ENCODE measurements at places on chromosomes 1 and 21.

DNA sequence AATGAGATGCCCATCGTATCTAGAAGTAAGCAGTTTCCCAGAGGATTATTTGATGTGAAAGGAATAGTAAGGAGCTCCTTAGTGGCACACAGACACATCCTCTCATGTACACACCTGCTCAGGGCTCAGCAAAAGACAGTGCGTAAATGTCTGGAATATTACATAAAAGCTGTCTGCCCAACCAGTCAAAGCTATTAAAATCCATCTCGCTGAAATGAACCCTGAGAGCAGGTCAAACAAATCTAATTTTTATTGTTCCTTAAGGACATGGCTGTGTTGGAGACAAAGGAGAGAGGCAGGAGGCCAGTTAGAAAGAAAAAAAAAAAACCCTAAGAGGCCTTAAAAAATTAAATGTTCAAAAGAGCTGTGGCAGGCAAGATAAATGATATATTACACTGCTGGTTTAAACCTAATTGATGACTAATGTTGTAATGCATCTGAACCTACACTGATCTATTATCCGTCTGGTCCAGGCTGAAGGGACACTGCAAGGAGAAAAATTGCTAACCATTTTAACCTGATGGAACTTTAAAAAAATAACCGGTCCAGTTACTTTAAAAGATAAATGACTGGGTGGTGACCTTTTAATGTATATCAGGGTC lies 58.5 kb upstream of the FGGY start:
- no peak for DNase-seq

GRCh38 chr1:25800703-25801377 lies 847 bp downstream of the SELENON start:
- no peak for DNase-seq

DNA sequence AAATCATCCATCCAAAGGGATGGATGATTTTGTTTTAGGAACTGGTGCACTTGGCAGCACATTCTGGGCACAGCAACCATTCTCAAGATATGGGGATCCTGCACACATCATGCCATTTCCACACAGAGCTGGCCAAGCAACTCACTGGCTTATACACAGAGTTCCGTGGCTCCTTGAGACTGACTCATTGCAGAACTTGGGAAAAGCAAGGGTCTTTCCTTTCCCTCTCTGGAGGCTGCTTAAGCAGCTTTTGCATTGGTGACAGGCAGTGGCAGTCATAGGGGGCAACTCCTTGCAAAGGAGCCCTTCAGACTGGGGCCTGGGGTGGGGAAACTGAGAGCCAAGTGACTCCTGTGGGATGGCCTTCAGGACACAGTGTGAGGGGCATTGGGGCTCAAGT lies 1.9 kb upstream of the MAD2L2 start:
- no peak for DNase-seq

GRCh38 chr1:172969611-172970010 lies 81.1 kb downstream of the TNFSF18 start:
- no peak for DNase-seq

GRCh38 chr1:29767088-29767685 lies 530.9 kb downstream of the PTPRU start:
- no peak for DNase-seq

DNA sequence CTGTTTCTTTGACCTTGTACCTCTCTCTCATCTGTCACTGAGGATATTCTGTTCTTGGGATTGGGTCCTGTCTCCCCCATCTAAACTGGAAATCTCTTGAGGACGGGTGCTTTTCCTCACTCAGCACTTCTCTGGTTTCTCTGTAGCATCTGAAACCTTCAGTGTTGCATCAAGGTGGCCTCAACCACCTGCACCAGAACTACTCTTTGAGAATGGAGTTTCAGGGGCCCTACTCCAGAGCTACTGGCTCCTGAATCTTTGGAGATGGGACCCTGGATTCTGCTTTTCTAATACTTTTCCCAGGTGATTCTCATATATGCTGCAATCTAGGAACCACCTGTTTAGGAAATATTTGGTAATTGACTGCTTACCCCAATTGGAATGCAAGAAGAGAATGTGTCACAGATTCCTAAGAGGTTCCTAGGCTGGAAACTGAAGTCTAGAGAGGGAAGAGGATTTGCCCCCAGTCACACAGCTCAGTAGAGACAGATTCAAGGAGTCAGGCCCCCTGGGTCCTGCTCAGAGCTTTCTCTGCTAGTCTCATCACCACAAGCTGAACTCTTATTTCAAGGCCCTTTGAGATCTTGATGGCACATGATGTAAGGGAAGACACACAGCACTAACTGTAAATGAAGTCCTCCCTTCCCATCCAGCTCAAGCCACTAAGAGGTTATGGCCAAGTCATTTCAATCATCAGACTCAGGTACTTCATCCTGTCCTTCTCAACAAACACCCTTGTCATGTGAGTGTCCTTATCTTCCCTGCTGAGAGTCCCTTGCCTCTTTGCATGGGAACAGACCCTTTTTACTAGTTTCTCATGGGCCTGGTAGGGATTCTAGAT lies 48.7 kb downstream of the EIF2D start:
- no peak for DNase-seq

- DNase-seq, result no peak
Observed at GRCh38 chr1:172069534-172069933, 228.2 kb downstream of the DNM3 start.

DNA sequence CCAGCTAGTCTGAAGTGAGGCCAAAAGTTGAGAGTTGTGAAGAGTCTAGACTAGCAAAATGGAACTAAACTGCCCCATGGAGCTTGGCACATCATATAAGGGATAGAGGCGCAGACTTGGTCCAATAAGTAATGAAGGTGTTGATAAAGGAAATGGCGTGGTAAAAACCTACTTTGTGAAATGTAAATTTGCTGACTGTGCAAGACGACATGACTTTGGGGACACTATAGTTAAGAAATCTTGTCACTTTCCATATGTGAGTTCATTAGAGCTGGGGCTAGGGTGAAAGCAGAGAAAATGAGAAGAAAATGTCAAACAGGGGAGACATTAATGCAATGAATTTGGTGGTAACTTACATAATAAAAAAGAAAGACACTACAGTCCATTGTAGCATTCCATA lies 50.1 kb downstream of the CLDN17 start:
- no peak for DNase-seq

- DNase-seq, result no peak
Observed at GRCh38 chr1:202018468-202019234, 8.3 kb downstream of the ELF3 start.

- no peak for DNase-seq
Observed at GRCh38 chr1:66282891-66283621, 250.9 kb upstream of the SGIP1 start.

- peak; percentile 78 for DNase-seq
Observed at GRCh38 chr1:156129687-156130577, 15.4 kb downstream of the LMNA start.

- no peak for DNase-seq
Observed at GRCh38 chr1:222087221-222087920, 345.5 kb upstream of the DUSP10 start.

DNA sequence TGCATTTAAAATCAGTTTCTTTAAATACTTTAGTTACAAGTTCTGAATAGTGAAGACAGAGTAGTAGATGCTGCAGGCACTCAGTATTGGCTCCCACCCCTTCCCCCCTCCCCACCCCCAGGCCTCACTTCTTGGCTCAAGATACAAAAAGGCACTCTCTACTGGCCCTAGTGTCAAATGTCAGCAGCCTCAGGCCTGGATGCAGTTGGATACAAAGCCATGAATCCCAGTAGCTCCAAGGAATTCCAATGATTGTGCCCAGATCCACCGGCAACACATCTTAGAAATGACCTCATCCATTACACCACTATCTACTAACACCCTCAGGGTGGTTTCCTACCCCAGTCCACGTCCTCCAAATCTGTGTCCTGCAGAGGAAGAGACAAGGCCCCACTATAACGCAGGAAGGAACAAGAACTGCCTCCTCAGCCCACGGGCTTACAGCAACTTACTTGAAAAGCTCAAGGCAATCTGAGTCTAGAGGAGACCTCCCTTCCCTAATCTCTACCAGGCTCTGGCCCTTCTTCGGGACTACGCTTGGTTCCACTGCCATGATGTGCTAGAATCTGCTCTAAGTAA lies 17.6 kb downstream of the ACADM start:
- no peak for DNase-seq

DNA sequence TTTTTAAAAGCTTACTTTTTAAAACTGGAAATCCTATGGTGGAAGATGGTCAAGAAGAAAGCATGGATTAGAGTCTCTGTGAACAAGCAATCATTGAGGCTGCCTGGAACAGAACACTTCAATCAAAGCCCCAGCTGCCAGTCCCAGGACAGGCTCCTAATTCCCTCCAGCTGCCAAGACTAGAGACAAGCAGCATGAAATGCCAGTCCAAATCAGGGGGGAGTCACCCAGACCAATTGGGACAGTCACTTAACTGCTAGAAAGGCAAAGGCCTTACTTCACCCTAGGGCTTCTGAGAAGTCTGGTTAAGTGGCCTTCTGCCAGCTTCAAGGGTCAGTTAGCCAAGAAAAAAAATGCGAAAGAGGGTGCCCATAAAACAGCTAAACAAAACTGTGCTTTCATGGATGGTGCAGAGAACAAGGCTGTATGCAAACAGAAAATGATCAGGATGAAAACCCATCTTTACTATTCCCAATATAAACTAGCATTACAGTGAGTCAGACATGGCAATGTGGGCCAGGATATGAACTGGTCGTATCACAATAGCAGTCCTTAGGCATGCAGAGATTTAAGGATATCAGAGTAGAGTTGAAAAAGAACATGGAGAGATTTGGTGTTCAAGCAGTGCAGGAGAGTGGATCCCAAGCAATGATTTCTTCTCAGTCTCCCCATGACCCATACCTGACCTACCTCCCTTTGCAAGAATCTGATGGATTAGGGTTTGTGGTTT lies 31.0 kb upstream of the MAN1A2 start:
- DNase-seq, result no peak

GRCh38 chr1:71804140-71804539 lies 478.2 kb downstream of the NEGR1 start:
- DNase-seq, result no peak

DNA sequence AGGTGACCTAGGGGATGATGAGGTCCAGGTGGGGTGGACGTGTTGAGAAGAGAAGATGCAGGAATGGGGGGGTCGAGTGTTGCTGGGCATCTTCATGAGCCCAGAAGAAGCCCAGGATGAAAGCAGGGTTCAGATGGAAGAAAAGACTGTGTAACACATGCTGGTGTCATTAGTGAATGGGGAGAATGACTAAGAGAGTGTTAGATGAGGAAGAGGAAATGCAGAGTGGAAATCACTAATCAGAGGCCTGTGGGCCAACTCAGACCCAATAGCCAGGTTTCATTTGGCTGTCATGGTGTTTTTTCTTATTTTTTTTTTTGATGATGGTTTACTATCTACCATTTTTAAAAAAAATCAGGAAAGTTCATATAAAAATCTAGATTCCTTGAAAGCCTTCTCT lies 180.8 kb upstream of the CAMK1G start:
- DNase-seq, result no peak

- DNase-seq, result peak; percentile 85
Observed at GRCh38 chr21:34889676-34890469, 159.2 kb downstream of the RUNX1 start.

GRCh38 chr1:154408174-154408777 lies 3.1 kb downstream of the IL6R start:
- DNase-seq, result no peak

GRCh38 chr1:171780583-171781175 lies 781 bp upstream of the METTL13 start:
- DNase-seq, result no peak

DNA sequence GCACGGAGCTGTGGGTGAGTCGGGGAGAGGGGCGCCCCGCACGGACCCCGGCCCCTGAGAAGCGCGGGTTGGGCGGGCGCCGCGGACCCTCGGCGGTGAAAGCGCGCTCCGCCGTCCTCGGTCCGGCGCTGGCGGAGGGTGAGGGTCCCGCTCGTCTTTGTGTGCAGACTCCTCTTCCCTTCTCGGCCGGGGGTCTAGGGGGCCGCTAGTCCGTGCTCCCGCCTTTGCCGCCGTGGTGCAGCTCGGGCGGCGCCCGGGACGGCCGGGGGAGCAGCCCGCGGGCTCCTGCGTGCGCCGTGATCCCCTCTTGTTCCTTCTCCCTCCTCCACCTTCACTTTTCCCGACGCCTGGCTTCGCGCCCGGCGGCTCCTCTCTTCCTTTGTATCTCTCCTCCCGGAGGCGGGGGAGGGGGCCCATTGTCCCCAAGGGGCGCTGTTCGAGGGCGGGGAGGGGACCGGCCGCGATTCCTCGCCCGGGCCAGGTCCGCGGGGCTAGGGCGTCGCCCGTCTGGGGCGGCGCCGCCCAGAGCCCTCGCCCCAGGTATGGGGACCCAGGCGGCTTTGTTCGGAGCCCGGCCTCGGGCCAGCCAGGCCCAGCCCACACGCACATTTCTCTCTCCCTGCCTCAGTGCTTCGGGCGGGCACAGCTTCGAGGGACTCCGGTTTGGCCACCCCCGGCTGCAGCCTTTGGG lies 519 bp downstream of the FNBP1L start:
- DNase-seq, result no peak

DNA sequence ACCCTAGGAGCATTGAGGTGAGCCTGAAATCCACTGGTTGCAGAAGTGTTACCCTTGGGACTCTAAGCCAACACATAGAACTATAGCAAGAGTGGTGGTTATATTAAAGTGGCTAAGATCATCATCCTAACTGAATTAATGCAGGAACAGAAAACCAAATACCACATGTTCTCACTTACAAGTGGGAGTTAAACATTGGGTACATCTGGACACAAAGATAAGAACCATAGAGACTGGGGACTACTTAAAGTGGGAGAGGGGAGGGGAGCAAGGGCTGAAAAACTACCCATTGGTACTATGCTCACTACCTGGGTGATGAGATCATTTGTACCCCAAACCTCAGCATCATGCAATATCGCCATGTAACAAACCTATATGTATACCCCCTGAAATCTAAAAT lies 100.0 kb downstream of the SLC25A24 start:
- DNase-seq, result no peak

DNA sequence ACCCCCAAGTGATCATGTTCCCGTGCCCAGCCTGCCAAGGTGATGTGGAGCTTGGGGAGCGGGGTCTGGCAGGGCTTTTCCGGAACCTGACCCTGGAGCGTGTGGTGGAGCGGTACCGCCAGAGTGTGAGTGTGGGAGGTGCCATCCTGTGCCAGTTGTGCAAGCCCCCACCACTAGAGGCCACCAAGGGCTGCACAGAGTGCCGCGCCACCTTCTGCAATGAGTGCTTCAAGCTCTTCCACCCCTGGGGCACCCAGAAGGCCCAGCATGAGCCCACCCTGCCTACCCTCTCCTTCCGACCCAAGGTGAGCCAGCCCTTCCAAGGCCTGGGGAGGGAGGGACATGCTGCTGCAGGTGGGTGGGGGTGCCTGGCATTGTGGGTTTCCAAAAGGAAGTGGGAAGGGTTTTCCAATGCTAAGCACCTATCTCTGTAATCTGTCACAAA lies 2.3 kb downstream of the TRIM46 start:
- DNase-seq, result peak; percentile 15

- no peak for DNase-seq
Observed at GRCh38 chr1:204782118-204782700, 88.5 kb upstream of the NFASC start.

DNA sequence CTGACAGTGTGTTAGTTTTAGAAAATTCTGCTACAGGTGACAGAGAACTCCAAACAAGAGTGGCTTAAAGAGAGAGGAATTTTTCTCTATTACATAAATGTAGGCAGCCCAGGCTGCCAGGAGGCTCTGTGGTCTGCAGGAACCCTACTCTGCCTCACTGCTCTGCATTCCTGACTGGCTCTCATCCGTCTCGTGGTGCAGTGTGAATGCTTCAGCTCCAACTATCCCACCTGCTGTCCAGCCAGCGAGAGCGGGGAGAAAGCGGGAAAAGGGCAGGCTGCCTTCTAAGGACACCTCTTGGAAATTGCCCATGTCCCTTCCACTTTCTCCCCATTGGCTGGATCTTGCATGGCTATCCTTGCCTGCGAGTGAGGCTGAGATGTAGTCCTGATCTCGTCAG lies 131.3 kb downstream of the PEX14 start:
- DNase-seq, result no peak
